Activated T-cell treated with anti-CD3 and anti-CD28 coated beads for 1 hour (primary cell): ENCODE measurements at places on chromosomes 5 and 9.

- DNase-seq: no peak
Measured at GRCh38 chr5:54719384-54720283, 202.1 kb downstream of the SNX18 start.

DNA sequence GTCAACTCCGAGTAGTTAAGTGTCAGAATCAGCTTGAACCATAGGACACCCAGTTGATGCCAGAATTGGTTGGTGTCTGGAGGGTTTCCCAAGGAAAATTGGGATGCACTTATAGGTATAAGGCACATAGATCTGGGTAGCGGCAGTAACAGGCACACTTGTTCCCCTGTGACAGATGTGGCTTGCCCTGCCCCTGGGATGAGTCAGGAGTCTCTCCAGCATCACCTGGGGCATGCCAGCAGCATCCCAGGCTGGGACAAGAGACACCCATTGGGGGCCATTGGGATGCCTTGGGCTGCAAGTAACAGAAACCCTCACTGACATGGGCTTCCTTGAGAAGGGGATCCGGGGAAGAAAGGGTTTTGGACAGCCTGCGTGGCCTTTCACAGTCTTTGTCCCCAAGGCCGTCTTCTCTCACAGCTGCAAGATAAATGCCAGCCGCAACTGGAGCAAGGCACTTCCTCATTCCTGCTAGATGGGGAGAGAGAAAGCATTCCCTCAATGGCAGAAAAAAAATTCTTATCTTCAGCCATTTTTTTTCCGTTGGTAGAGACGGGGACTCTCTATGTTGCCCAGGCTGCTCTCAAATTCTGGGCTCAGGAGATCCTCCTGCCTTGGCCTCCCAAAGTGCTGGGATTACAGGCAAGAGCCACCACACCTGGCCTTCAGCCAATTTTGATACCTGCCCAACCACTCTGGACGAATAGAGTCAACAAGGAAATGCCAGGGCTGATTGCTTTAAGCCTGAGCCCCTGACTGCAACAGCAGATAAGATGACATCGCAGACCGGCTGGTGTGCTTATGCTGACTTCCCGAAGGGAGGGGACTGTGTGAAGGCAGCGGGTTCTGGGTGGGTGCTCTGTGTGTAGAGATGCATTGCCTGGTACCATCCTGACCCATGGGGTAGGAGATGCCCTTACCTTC, 13.3 kb upstream of the RNF130 start:
- no peak for DNase-seq

GRCh38 chr5:179185941-179186411, 125.8 kb downstream of the ZNF354C start:
- DNase-seq: no peak

GRCh38 chr5:132410451-132411303, 41.2 kb downstream of the SLC22A5 start:
- peak; percentile 65 for DNase-seq
